ENCODE measurements at places on chromosomes 13 and 19.

DNA sequence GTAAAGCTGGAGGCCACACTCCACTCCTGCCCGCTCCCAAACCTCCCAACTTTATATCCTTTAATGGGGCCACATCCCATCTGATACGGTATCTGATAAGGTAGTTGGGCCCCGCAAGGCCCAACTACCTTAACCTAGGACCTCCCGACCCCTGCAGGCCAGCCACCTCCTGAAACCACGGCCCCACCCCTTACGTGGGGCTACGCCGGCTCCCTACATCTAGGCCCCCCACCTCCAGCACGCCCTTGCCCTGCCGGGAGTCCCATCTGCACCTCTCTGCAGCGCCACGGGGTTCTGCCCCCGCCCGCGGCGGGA lies 2.2 kb downstream of the IGFLR1 start:
- no peak for DNase-seq

GRCh38 chr13:36082396-36082795 lies 48.8 kb downstream of the DCLK1 start:
- DNase-seq, result no peak

- no peak for DNase-seq
Observed at GRCh38 chr19:55590109-55590508, 9.2 kb downstream of the FIZ1 start.

DNA sequence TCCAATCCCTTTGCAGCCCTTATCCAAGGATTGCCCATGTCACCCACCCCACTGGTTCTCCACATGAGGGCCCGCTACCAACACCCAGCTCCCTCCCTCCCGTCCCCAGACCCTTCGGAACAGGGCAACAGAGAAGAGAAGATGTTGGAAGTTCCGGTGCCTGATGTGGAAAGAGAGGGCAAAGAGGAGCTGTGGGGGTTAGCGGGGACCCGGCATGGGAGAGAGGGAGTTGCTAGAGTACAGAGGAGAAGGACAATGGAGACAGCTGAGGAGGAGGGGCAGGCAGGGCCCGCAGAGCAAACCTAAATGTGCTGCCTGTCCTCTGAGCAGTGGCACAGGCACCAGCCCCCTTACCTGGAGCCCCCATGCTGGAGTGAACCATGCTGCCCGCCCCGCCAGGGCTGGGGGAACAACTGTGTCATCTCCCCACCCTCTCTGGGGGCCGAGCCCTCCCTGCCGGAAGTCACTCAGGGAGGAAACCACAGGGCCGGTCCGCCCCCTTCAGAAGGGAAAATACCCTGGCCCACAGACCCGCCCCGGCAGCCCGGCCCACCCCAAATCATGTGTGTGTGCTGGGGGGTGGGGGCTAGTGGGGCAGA lies at the start of gene POU2F2:
Gene POU2F2, minus strand, starts transcription at position 417 of the 599 bp plus-strand sequence. Its CDS starts 35 bp downstream, at position 382.
- DNase-seq, result peak; percentile 51

- no peak for DNase-seq
Observed at GRCh38 chr13:87003265-87003664, 667.9 kb upstream of the SLITRK5 start.

GRCh38 chr19:19372656-19373416 lies 32.6 kb upstream of the GATAD2A start:
- DNase-seq, result peak; percentile 93

DNA sequence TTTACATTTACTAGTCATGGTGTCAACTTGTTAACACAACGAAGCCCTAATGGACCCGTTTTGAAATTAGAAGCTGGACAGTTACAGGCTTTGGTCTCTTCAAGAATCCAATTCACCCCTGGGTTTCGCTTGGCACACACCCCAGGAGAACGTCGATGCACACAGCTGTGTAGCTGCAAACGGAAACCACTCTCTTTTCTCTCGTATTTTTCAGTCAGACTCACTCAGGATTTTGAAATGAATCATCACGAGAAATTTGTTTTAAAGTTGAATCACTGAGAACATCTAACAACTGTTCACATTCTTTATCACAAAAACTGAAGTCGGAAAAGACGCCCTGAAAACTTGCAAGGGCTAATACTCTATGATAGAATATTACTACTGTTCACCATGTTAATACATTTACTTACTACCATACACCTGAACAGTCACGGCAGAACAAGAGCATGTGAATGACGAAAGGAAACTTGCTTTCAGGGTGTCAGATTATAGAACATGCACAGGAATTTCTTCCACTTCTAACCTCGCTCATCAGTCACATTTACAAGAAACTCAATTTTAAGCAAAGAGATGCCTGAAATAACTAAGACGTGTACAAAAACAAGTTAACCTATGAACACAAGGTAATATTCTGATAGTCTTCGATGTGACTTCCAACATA lies 4.7 kb downstream of the PNMA8A start:
- no peak for DNase-seq

DNA sequence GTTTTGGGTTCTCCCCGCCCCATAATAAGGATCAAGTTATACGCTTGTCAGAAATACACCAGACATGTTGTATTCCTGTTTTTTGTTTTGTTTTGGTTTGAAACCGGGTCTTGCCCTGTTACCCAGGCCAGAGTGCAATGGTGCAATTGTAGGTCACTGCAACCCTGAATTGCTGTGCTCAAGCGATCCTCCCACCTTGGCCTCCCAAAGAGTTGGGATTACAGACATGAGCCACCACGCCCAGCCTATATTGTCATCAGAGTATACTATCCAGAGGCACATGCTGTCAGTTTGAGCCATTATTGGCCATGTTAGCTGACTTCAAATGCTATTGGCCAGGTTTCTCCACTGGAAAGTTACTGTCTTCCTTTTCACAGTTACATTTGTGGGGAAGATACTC lies 9.8 kb downstream of the SAFB start:
- DNase-seq, result no peak

DNA sequence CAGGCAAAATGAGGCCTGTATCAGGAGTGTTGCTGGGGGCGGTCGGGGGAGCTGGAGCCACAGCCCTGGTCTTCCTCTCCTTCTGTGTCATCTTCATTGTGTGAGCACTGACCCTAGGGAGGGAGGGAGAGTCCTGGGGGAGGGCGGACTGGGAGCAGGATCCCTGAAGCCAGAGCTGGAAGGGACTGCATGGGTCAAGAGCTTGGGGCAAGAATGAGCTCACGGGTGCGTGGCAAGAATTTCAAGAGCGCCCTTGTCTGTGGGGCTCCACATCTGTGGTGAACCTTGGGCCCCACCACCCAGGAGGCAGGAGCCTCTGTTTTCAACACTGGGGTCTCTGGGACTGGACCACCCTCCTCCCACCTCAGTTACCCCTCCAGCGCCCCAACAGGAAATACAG lies 4.7 kb downstream of the SIGLEC7 start:
- DNase-seq, result no peak

DNA sequence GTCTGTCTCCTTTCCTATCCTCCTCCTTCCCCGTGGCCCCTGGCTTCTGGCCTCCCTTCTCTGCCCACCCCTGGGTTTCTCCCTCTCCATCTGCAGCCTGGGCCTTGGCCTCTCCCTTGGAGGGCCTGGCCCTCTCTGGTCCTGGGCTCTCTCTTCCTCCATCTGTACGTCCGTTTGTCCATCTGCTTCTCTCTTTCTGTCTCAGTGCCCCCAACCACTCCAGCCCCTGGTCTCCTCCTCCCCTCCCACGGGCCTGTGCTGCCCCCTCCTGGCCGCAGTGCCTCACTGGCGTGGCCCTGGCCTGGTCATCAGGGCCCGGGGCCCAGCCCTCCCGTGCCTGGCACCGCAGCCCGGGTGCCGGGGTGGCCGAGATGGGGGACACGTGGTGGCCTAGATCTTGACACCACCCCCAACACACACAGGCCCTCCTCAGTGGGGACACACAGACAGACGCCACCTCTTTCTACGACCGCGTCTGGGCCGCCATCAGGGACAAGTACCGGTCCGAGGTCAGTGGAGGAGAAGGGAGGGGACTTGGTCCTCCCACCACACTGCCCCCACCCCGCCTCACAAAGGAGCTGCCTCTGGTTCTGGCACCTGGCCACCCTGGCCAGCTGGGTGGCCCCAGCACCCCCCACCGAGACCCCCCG lies 11.3 kb downstream of the PRKCSH start:
- peak; percentile 61 for DNase-seq

DNA sequence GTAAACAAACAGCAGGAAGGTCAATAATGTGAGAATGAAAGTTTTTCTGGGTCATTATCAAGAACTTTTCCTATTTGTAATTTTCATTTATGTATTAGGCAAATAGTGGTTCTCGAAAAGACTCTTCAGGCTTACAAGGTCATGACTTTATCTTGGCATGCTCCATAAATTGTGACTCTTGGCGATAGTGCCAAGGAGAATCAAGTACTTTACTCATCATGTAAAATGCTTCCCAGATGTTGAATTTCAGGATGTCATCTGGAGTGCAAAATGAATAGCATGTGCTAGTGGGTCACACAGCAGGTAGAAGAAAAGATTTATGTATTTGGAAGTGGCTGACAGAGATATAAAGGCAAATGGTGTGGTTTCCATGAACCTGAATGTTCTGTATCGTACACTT lies 1492.7 kb upstream of the PCDH20 start:
- DNase-seq, result no peak

DNA sequence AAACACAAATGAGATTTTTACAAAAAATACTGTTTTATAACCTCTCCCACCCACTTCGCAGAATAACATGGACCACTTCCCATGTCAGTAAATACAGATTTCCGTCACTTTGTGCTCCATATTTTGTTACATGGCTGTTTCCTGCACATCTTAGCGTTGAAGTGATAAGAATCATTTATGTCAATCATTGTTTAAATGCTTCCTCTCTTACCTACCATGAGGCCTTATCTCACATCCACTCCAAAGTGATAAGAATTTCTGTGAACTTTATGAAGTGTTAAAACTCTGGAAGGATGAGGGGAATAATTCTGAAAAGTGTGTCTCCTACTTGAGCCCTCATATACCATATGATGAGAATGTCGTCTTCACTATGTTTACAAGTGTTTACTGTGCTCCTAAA lies 36.6 kb upstream of the IL17D start:
- peak; percentile 10 for DNase-seq

- no peak for DNase-seq
Observed at GRCh38 chr13:67277581-67277980, 47.4 kb upstream of the PCDH9 start.

- DNase-seq, result peak; percentile 28
Observed at GRCh38 chr19:17646441-17646840, 41.7 kb downstream of the UNC13A start.

- no peak for DNase-seq
Observed at GRCh38 chr13:99288089-99288488, 19.1 kb downstream of the GPR183 start.

DNA sequence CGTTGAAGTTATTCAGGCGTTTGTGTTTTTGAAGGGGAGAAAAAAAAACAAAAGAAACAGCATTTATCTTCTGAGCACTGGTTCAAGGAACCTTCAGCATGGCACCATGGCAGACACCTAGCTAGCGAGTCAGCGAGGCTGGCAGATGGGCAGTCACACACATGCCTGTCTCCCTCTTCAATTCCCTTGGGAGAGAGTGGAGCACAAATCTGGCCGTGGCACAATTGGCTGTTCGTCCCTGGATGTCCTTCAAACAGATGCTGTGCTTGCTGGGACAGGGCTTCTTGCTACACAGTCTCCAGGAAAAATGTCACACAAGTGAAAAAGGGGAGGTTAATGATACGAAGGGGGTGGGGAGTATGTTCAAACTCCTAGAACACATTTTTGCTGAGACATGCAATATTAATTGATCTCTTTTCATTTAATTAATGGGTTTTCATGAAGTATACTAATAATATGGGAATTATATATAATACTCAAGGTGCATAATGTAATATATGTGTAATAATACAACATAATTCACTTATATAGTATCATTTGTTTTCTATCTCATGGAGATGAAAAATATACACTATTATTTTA lies 1674.5 kb upstream of the SLC10A2 start:
- no peak for DNase-seq

DNA sequence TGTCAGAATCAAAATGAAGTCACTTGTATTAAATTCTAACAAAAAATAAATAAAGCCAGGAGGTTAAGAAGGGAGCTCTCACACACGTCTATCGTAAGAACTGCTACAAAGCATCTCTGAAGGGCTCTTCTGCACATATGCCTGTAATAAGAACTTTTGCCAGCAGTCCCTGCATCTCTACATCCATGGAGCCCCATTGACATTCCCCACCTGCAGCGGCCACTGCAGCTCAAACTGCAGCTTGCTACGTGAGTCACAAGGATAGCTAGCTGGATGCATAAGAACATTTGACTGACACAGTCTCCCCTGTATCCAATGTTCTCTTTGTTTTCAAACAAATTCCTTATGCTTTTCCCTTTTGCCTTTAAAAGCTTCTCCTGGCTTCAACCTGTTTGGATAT lies 68.3 kb downstream of the DNAJC3 start:
- no peak for DNase-seq

GRCh38 chr19:40599331-40599901 lies 1.8 kb upstream of the LTBP4 start:
- DNase-seq, result peak; percentile 52

DNA sequence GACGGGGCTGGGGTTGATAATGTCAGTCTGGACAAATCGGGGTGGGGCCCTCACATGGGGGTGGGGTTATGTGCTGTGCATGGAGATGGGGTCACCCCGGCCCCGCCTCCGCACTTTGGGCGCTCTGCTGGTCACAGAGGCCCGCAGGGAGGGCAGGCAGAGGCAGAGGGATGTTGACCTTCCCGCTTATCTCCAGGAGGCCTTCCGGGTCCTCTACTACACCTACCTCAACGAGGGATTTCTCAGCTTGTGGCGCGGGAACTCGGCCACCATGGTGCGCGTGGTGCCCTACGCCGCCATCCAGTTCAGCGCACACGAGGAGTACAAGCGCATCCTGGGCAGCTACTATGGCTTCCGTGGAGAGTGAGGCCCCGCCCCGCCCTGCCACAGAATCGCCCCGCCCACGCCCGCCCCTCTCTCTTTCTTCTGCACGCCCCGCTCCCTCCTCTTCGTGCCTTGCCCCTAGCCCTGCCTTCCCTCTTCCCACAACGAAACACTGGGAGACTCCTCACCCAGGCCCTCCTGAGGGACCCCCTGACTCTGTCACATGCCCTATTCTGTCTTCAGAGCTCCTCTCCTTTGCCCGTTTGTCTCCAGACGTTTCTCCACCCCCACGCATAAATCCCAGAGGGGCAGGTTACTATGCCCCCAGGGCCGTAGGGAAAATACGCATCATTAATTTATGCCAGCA lies 32.8 kb downstream of the TMEM161A start:
- DNase-seq, result peak; percentile 50

GRCh38 chr13:109593230-109593629 lies 193.2 kb downstream of the IRS2 start:
- DNase-seq, result no peak

DNA sequence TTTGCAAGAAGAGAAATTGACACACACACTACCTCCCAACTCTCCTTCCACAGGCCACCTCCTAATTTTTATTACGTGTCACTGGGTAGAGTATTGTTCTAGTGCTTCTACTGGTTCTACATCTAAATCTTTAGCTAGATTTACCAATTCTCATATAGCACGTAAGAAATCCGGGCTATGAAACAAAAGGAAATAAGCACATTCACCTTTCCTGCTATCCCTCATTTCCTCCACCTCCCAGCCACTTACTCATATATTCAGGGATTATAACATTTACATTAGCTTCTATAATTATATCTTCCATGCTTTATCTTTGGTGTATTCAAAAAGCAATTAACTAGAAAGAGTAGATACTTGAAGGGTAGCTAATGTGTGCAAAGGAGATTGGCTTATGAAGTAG lies 39.7 kb downstream of the USP12 start:
- DNase-seq, result no peak

All from hematopoietic multipotent progenitor cell treated with erythropoietin and hydrocortisone succinate and interleukin-3 and kit ligand, for 6 days (in vitro differentiated cells).